NCI-H1694 (cell line): ENCODE measurements at places on chromosomes 7 and 10.

- DNase-seq = no peak
Measured at GRCh38 chr7:146185844-146186243, 69.2 kb downstream of the CNTNAP2 start.

- DNase-seq = no peak
Measured at GRCh38 chr7:105060437-105060836, 46.4 kb downstream of the KMT2E start.

GRCh38 chr10:63515002-63515763 is 6.0 kb upstream of the REEP3 start:
- DNase-seq = no peak

GRCh38 chr10:103038570-103038969 is 120.5 kb downstream of the CNNM2 start:
- DNase-seq = no peak

DNA sequence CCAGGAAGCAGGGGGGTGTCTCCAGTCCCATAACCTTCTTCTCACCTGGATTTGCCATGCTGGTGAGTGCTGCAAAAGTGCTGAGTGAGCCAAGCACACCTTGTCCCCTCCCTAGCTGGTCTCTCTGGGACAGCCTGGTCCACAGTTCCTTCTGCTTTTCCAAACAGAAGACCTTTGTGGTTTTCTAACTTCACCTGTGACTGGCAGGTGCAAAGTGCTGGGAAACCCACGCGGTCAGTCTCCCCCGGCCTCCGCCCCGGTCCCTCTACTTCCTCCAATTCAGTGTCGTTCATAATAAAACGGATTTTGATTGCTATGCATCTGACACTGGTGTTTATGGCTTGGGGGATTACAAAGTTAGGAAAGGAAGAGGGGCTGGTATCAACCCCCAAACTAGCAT is 37.1 kb downstream of the RBAK start:
- DNase-seq = no peak
